ENCODE measurements at places on chromosomes 3 and 15.

DNA sequence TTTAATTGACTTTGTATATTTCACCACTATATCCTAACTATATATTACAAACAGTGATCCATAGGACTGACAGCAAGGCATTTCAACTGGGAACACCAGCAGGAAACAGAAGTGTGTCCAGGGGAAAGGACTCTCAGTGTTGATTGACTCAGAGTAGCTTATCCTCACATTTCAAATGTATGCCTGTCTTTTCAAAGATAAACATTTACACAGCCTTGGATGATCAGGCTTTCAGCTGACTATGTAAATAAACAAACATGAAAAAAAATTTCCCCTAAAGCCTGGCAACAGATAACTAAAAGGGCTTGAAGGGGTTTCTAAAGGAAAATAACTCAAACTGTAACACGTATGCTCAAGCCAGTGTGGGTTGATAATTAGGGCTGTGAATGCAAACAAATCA, 321.8 kb downstream of the TBC1D5 start:
- DNase-seq: no peak

DNA sequence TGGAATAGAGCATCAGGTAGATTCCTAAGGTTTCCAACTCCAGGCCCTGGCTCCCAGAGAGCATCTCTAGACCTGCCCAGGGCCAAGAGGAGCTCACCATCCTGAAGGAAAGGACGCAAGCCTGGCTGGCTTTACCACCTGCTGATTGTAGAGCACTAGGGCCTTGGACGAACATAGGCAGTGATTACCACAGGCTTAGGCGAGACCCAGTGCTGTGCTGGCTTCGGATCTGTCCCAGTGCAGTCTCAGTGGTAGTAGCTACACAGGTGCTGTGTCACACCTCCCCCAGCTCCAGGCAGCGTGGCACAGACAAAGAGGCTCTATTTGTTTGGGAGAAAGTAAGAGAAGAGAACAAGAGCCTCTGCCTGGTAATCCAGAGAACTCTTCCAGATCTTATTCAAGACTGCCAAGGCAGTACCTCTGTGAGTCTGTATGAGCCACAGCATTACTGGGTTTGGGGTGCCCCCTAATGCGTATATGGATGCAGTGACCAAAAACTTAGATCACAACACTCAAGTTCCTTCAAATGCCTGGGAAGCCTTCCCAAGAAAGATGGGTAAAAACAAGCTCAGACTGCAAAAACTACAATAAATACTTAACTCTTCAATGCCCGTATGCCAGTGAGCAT, 25.4 kb downstream of the ISG20 start:
- DNase-seq: no peak

DNA sequence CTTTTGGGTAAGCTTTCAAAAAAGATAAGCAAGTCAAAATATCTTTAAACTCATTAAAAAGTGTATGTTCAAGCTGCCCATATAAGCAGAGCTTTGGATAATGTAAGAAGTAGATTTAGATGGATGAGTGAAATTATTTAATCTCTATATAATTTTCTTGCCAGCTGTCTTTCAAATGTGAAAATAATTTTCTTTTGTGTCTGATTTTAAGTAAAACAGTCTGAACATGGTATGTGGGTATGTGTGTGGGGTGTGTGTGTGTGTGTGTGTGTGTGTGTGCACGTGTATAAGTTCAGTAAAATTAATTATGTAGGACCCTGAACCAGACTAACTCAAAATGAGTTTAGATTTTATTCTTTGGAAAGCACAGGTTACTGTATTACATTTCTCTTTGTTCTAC, 155.2 kb upstream of the CGNL1 start:
- no peak for DNase-seq

DNA sequence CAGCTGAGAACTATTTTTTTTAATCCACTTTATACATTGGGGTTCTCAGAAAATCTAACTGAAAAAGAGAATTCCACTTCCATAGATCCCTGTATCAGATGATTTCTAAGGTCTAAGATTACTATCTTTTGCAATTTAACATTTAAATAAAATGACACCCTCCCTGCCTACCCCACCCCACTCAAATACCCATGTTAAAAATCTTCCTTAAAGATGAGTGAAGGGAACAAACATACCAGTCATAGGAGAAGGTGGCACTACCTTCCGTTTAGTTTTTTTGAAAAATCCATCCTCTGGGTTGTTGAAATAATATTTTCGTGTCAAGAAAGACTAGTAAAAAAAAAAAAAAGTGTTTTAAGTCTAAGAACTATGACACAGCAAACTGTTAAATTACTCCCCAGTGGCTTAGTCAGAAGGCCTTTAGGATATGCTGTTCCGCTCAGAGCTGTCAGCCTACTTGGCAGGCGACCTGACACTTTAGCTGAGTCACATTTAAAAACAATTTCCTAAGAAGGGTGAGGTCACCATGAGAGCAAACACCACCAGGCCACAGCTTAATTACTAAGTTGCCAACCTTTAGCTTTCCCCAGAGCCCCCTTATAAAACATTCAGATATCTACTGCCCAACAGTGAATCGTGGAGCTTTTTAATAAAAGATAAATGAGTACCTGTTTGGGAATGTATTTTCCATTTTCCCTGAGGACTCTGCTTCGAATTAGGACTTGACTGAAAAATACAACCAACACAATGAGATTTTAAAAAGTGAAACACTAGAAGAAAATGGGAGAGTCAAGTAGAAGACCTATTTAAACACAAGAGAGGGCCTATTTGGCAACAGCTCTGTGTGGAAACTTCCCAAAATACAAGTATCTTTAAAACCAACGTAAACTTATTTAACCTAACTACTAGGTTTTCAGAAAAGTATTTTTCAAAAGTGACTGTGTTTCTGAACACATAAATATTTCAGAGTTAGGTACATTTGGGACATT, 9.6 kb downstream of the EMC3 start:
- no peak for DNase-seq

DNA sequence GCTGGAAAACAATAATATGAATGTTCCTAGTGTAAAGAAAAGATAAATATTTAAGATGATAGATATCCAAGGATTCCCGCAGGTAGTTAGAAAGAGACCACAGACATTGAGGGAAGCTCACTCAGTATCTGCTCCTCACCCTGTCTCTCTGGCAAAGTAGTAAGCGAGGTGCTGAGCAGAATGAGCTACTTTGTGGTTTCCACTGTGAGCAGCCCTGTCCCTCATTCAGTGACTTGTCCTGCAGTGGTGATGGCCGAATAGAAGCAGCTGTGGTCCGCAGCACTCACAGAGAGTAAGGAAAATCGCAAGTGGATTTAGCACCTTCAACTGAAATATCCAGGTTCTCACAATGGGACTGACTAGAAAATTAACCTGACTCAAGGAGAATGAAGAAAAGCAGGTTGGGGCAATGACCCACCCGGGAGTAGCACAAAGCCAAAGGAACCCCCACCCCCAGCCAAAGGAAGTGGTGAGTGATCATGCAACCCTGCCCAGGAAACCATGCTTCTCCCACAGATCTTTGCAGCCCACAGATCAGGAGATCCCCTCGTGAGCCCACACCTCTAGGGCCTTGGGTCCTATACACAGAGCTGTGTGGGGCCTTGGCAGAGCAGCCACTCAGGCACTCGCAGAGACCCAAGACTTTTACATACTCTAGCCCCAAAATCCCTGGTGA, 21.8 kb upstream of the SLC25A38 start:
- DNase-seq: peak; percentile 77

DNA sequence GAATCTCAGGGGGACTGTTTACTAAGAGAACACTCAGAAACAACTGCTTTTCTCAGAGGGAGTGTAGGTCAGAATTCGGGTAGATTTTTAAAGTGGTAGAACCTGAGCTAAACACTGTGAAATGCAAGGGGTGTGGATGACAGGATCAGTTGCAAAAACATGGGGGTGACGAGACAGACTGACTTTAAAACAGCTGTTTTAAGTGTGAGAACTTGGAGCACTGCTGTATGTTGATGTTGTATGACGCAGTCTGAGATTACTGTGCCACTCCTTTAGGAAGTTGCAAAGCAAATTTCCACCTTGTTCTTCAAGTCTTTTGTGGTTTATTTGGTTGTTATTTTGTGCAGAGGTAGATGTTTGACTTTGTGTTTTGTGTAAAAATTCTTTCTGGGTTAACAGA, 36.8 kb upstream of the DIPK2A start:
- no peak for DNase-seq

- DNase-seq: no peak
Measured at GRCh38 chr15:60678632-60679031, 199.7 kb upstream of the ICE2 start.

DNA sequence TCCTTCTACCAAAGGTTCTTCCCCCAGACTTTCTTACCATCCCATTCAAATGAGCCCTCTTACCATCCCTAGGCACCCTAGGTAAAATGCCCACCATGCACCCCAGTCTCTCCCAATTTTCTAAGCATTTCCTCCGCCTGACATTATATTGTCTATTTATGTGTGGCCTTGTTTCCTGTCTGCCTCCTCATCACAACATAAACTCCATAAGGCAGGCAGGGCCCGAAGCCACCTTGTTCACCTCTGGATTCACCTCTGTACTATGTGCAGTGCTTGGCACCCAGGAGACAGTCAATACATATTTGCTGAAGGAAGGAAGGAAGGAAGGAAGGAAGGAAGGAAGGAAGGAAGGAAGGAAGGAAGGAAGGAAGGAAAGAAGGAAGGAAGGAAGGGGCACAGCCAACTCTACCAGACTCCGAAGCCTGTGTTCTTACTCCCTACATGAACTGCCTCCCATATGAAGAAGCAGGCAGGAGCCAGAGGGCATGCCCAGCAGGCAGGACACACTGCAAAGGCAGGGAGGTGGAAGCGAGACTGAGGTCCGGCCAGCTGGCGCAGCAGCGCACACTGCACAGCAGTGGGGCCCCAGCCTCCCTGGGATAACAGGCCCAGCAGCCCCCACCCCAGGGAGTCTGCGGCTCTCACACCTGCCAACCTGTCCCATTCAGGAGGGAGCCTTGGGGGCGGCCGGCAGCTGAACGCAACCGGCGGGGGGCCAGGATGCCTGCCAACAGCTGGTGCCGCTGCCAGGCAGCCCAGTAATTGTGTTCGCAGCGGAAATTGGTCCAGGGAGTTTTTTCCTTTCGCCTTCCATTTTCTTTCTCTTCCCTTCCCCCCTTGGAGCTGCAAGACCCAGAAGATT, 106.0 kb upstream of the LINGO1 start:
- DNase-seq: no peak

- no peak for DNase-seq
Measured at GRCh38 chr3:196016485-196016884, 65.4 kb downstream of the TFRC start.

DNA sequence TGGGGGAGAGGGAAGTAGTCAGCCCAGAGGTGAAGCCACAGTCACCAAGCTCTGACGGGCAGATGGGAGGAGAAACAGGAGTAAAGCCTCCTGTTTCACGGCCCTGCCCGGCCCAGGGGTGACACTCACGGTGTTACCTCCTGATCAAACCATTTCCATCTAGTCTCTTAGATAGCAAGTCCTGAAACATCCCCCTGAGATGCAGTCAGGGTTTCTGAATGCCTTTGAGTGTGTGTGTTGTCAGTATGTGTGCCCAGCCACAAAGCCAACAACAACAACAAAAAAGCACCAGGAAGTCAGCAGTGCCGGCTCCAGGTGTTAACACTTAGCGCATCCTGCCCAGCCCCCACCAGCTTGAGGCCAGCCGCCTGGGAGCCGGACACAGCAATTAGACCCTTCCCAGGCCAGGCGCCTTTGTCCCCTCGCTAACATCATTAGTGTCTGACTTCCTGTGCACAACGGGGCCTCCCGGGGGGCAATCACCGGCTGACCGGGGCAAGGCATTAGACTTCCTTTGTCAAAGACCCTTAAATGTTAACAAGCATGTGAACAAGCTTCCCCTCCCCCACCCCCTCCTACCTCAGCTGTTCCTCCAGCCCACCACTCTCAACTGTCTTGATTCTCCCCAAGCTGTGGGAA, 34.5 kb downstream of the IL17RD start:
- no peak for DNase-seq

- no peak for DNase-seq
Measured at GRCh38 chr3:148066802-148067201, 630.9 kb upstream of the AGTR1 start.

- DNase-seq: no peak
Measured at GRCh38 chr3:71384837-71385716, 198.5 kb downstream of the FOXP1 start.

GRCh38 chr15:41801850-41802455, 25.9 kb upstream of the JMJD7 start:
- DNase-seq: no peak

DNA sequence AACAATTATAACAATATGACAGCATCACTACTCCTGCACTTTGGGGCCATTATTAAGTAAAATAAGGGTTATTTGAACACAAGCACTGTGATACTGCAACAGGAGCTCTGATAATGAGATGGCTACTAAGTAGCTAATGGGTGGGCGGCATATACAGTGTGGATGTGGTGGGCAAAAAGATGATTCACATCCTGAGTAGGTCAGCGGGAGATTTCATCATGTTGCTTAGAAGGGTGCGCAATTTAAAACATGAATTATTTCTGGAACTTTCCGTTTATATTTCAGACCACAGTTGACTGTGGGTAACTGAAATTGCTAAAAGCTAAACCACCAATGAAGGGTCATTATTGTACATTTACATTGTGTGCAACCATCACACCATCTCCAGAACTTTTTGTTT, 42.3 kb downstream of the FBXO22 start:
- no peak for DNase-seq

DNA sequence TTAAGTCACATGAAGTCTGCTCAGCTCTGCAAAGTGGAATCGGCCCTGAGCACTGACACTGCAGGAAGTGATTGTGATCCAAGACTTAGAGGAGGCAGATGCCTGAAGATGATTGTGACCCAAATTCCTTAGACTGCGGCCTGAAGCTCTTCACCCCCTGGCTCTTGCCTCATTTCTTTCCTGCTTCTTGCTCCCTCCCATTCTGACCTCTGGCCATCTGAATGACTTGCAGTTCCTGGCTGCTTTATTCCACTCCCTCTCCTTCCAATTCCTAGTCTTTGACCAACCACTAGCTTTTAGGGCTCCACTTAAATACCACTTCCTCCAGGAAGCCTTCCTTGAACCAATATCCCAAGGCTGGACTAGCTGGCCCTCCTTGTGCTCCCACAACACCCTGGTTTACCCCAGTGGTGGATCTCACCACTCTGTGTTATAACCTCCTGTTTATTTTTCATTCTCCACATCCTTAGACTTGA, 9.9 kb upstream of the EPB42 start:
- no peak for DNase-seq

DNA sequence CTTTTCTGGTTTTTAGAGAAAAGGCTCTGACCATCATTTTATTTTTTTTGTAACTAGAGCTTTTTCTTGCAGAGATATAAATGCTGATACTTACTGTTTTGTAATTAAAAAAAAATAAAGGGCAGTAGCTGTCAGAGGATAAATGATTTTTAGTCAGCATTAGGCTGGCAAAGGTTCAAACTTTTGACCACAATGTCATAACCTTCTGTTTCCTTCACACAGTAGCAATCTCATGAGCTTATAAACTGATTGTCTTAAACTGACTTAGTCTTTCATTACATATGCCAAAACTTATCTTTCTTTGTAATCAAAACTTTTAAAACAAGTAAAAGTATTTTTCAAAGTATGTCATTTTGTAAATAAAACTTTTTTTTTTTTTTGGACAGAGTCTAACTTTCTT, 841.9 kb downstream of the OTOL1 start:
- DNase-seq: no peak

DNA sequence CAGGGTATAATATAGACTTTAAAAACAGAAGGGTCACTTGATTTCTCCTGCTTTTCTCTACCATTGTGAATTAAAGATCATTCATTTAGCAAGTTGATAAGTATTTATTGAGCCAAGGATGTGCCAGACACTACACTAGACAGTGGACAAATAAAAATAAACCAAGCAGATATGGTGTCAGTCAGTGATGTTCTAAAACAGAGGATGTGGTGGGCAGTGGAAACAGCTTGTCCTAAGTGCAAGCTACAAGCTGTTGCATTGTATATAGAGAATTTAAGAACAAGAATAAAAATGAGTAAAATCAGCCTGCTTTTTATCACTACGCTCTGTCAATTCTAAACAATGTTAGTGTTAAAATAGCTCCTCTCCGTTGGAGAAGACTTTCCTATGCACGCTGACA, 637.3 kb upstream of the GRM7 start:
- DNase-seq: no peak
